Activated naive CD4-positive, alpha-beta T cell treated with anti-CD3 and anti-CD28 coated beads, Interleukin-2, amount 10 ng/mL, durations not matched to agents 7 days and 5 days (primary cell): ENCODE measurements at places on chromosomes 2 and 18.

GRCh38 chr2:72887032-72887739 is at the start of gene SPR:
Gene SPR, plus strand, starts transcription at chr2:72887408. Its CDS starts 25 bp downstream, at chr2:72887433.
- peak within 1 kb of the TSS; percentile 66 for H3K4me3 ChIP-seq
- H3K27me3 ChIP-seq = peaks cover 77% of the 10 kb centered on the region
- no peaks in the 10 kb centered on the region for H3K36me3 ChIP-seq
- peaks cover 8% of the 10 kb centered on the region for H3K4me1 ChIP-seq
- H3K27ac ChIP-seq = no peak within 1 kb of the TSS

DNA sequence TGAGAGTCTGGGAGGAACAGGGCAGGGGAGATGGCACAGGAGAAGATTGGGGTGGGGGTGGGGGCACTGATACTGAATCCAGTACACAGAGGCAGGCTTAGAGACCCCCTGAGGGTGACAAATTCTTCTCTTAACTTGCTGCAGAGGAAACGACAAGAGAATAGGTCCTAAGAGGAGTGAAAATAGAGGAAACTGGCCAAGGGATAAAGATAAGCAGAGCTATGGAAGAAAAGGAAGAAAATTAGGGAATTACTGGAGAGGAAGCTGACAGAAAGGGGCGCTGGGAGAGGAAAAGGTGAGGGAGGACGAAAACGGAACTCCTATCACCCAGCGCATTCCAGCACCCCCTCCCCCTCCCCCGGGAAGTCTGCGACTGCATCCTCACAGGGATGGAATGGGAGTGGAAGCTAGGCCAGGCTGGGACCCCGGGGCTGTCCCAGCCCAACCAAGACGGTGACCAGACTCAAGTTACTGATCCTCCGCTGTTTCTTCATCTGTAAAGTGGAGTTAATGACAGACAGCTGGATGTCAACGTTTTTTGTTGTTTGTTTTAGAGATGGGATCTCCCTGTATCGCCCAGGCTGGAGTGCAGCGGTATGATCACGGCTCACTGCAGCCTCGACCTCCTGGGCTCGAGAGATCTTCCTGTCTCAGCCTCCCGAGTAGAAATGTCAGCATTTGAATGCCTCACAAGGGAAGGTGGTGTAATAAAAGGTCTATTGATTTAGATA is 2.6 kb upstream of the EMX1 start:
- H3K27ac ChIP-seq = no peak overlapping the region
- DNase-seq = peak; percentile 14
- H3K4me3 ChIP-seq = no peak overlapping the region
- H3K4me1 ChIP-seq = peaks cover 23% of the 10 kb centered on the region

GRCh38 chr2:40318921-40319320 is 133.0 kb downstream of the SLC8A1 start:
- H3K36me3 ChIP-seq = no peaks in the 10 kb centered on the region
- no peaks in the 10 kb centered on the region for H3K4me1 ChIP-seq
- no peak overlapping the region for H3K4me3 ChIP-seq
- no peak for DNase-seq
- no peak overlapping the region for H3K27ac ChIP-seq
- H3K27me3 ChIP-seq = no peaks in the 10 kb centered on the region

DNA sequence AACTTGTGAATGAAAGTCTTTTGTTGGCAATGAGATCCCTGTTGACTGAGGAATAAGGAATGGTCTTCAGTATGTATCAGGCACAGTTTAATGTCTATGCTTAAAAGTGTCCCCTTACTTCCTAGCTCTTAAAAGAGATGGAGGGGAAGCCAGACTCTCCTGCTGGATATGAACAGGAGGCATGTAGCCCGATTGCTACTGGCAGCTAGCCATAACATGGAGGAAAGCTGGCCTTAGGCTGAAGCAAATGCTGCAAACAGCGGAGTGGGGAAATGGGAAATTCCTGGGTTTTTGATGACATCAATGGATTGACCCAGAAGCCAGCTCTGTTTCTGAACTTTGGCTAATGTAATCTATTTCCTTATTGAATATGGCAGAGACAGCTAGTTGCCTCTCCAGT is 266.1 kb downstream of the SLC4A3 start:
- no peaks in the 10 kb centered on the region for H3K36me3 ChIP-seq
- H3K27me3 ChIP-seq = no peaks in the 10 kb centered on the region
- H3K27ac ChIP-seq = no peak overlapping the region
- DNase-seq = no peak
- H3K4me1 ChIP-seq = no peaks in the 10 kb centered on the region

- peaks cover 43% of the 10 kb centered on the region for H3K4me1 ChIP-seq
- peak within 1 kb of the TSS; percentile 91 for H3K4me3 ChIP-seq
- H3K27ac ChIP-seq = peak within 1 kb of the TSS; percentile 97
Measured at GRCh38 chr2:165793779-165794535, at the start of gene GALNT3. Gene GALNT3, minus strand, starts transcription at chr2:165794247. Its CDS starts 23,547 bp downstream, at chr2:165770700.

DNA sequence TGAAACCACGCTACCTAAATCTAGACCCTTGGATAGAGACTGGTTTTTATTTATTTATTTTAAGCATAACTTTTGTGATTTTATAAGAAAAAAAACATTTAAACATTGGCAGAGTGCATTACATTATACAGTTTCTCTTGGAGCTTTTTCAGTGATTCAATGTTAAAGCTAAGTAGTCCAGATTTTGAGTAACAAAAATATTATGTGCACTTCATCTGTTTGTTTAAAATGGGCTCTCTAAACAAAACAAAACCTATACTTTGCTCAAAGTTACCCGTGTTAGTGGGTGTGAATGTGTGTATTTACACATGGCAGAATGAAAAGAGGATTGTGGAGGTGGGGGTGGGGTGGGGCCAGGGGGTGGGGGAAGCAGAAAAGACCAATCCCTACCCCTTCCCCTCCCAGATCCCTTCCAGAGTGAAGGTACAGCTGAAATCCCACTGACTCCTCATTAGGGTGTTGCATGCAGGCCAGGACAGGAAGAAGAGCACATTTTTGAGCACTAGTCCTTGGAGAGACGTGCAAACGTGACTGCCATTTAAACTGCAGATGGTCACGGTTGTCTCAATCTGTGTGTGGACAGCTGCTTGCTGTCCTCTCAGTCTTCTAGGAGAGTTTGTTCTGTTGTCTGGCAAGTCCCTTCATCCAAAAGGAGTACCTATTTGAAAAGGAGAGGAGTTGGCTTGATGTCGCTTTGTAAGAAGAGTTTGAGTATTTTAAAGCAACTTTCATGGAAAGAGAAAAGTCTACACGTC is 303.0 kb downstream of the ICOS start:
- no peak overlapping the region for H3K4me3 ChIP-seq
- H3K27me3 ChIP-seq = peaks cover 21% of the 10 kb centered on the region
- no peaks in the 10 kb centered on the region for H3K36me3 ChIP-seq
- no peak for DNase-seq
- H3K4me1 ChIP-seq = peaks cover 15% of the 10 kb centered on the region

- H3K4me3 ChIP-seq = no peak overlapping the region
- no peak overlapping the region for H3K27ac ChIP-seq
- no peaks in the 10 kb centered on the region for H3K27me3 ChIP-seq
- peaks cover 14% of the 10 kb centered on the region for H3K36me3 ChIP-seq
- H3K4me1 ChIP-seq = no peaks in the 10 kb centered on the region
Measured at GRCh38 chr18:57023275-57023882, 123.5 kb upstream of the BOD1L2 start.

DNA sequence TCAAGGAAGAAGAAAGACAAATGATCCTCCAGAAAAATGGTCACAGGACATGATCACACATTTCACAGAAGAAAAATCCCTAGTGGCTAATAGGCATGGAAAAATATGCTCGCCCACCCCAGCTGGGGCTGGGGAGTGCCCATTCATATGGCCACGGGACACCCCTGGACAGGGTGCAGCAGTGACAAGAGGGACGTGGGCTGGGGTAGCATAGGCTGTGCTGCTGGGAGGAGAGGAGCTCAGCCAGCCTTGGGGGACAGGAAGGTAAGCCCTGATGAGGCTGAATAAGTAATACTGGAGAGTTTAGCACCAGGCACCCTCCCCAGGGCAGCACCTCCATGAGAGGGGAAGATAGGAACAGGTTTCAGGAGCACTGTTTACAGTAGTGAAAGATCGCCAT is 254.9 kb upstream of the HS6ST1 start:
- DNase-seq = no peak
- H3K27ac ChIP-seq = no peak overlapping the region
- no peak overlapping the region for H3K4me3 ChIP-seq
- H3K36me3 ChIP-seq = no peaks in the 10 kb centered on the region

DNA sequence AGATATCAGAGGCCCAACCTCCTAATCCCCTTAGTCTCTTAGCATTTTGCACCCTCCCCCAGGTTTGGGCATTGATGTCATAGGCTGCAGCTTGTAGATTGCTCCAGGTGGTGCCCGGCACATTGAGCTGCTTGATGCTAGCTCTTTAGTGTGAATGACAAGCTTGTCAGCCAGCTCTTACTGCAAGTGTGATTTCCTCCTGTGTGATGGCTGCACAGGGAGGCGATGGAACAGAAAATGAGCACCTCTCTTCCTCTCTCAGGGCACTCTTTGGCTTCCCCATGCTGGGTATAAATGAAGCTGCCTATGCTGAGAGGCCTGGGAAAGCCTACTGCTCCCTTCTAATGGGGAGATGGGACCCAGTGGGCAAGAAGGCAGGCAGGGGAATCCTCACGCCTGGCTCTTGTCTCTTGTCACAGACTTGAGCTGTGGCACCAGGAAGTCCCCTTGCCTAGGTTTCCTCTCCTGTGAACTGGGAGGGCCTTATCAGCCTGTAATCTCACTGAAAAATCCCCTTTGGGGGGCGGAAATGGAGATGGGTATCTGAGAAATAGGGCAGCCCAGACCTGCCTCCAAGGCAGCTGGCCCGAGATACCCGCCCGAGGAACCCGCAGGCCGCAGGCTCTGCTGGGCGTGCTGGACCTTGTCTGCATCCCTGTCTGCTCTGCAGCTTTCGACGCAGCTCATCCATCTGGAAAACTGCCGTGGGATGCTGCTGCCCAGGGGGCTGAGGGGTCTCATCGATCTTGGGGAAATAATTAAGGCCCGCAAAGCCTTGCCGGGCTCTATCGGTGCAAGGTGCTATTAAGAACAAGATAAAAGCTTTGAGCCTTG is 163.5 kb upstream of the CXCR4 start:
- peaks cover 3% of the 10 kb centered on the region for H3K27me3 ChIP-seq
- no peak overlapping the region for H3K4me3 ChIP-seq
- peak; percentile 54 for DNase-seq

DNA sequence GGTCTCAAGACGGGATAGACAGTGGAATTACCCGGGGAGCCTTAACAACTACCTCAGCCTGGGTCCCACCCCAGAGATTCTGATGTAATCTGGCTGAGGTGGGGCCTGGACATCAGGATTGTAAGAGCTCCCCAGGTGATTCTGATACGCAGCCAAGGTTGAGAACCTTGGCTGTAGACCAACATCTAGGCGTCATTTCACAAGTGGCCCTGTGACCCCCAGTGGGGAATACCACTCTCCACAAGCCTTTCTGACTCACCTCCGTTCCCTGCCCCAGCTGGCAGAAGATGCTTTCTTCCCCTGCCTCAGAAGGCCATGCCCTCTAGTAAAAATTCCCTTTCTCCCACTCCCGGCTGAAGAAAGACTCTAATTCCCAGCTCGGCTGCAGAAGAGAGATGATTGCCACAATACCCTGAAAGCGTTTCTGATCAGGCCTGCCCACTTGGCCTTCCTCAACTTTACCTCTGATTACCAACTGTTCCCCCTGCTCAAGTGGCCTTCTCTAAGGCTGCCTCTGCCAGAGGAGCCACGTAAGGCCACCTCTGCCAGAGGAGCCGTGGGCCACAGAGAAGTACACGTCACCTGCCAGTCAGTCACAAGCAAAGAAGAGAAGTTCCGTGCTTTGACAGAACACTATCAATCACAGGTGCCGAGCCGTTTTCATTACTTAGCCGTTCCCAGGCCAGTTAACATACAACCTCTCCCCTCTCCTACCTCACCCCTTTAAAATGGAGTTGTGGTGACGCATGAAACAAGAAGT is 116.8 kb upstream of the PKDCC start:
- no peaks in the 10 kb centered on the region for H3K36me3 ChIP-seq
- H3K4me3 ChIP-seq = no peak overlapping the region
- H3K27ac ChIP-seq = no peak overlapping the region
- no peaks in the 10 kb centered on the region for H3K4me1 ChIP-seq
- DNase-seq = no peak

DNA sequence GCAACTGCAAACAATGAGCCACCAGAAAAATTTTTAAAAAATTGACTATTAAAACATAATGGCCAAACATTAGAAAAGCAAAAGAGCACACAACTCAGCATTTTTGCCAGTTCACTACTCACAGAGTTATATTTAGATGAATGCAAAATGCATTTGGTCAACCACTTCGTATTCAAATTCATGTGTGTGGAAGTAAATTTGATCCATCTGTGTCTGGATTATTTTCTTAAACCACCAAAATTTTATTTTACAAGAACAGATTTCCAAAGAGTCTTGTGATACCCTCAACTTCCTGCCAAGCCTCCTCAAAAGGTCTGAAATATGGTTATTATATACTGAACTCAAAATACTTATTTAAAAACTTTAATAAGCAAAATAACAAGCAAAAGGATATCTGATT is 57.4 kb downstream of the PPP1R1C start:
- H3K36me3 ChIP-seq = no peaks in the 10 kb centered on the region
- H3K4me3 ChIP-seq = no peak overlapping the region
- no peak overlapping the region for H3K27ac ChIP-seq

GRCh38 chr2:60558536-60558935 is 5.1 kb upstream of the BCL11A start:
- H3K36me3 ChIP-seq = no peaks in the 10 kb centered on the region
- DNase-seq = no peak
- no peak overlapping the region for H3K27ac ChIP-seq
- H3K4me1 ChIP-seq = peaks cover 28% of the 10 kb centered on the region

- H3K27ac ChIP-seq = no peak overlapping the region
- H3K27me3 ChIP-seq = no peaks in the 10 kb centered on the region
- H3K4me3 ChIP-seq = no peak overlapping the region
- no peaks in the 10 kb centered on the region for H3K4me1 ChIP-seq
Measured at GRCh38 chr2:82062463-82062862, 1757.9 kb upstream of the LRRTM1 start.

GRCh38 chr2:54669677-54670484 is 53.6 kb upstream of the EML6 start:
- no peak overlapping the region for H3K27ac ChIP-seq
- peaks cover 60% of the 10 kb centered on the region for H3K36me3 ChIP-seq
- peaks cover 31% of the 10 kb centered on the region for H3K4me1 ChIP-seq
- DNase-seq = no peak
- H3K27me3 ChIP-seq = peaks cover 9% of the 10 kb centered on the region
- no peak overlapping the region for H3K4me3 ChIP-seq
